ENCODE measurements at places on chromosomes 7 and 10.

- DNase-seq = no peak
These were observed 239.5 kb downstream of the KIAA1217 start for GRCh38 chr10:24448351-24448999.

- DNase-seq = no peak
These were observed 3.4 kb upstream of the CDK13 start for GRCh38 chr7:39946693-39947092.

DNA sequence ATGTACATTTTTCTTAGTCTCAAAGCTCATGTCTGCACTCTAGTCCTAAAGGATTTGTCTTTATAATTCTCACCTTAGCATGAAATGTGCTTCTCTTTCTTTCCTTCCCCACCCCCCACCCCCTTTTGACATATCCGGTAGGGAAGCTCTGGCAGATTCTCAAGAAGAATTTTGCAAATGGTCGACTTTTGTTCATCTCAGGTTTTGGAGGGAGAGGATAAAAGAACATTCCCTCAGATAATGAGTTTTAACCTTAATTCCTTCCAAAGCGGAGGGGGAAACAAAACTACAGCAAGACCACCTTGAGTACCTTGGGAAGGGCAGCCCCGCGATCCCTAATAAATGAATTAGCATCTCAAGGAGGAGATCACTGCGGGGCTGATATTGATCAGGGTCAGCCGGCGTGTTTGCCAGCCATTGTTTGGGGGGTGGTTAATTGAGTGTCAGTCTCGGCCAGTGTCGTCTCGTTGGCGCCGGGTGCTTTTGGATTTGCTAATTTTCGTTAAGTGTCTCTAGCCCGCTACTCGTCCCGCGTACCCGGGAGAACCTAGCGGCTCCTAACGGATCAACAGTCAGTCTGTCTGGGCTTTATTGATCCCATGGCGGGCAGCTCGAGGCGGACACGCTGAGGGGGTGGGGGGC, 874 bp upstream of the BAMBI start:
- no peak for DNase-seq

- no peak for DNase-seq
These were observed 126.5 kb upstream of the UNC5B start for GRCh38 chr10:71085689-71086438.

GRCh38 chr7:101633511-101633910, 4.4 kb upstream of the MYL10 start:
- DNase-seq = no peak

GRCh38 chr10:26807532-26807931, 53.2 kb downstream of the ABI1 start:
- DNase-seq = no peak

Data from foreskin fibroblast (primary cell).